ENCODE measurements at places on chromosomes 3 and 15. TPM values are rescaled to one million over a fixed set of nuclear protein-coding genes. Genes with fewer than 3 reads are reported as not detected.
A peak's percentile ranks its signal among the peaks of the same experiment; 100 is the strongest.

- no peak for DNase-seq
Observed at GRCh38 chr3:147195887-147196286, 210.5 kb downstream of the ZIC4 start.

- peak; percentile 25 for DNase-seq
Observed at GRCh38 chr15:74378848-74379247, 11.4 kb upstream of the CYP11A1 start.

DNA sequence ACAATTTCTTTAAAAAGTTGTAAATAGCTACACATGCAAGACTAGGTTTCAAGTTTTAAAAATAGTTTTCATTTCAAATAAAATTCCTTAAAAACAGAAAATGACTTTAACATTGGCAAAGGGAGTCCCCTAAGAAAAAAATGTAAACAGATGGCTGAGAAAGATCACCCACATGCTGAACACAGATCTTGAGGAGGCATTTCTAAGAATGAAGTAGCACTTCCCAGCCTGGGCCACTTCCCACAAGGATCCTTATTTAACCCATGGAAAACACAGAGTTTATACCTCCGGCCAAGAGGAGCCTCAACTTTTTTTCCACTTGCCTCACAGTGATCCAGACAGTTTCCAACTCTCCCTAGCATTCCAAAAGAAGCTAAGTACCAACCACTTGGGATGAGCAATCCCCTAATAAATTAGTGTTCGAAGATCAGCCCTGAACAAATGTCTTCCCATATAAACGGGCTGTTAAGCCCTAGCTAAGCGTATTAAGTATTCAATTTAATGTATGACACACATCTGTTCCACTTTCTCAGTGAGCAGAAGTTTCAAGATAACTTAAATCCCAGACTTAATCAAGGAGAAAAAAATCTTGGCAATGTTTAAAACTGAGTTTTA lies 61.4 kb downstream of the GADL1 start:
- peak; percentile 44 for DNase-seq

Gene FSIP1
- 0.53 TPM for total RNA-seq

Gene PRTG
- total RNA-seq, result 5.7 TPM

DNA sequence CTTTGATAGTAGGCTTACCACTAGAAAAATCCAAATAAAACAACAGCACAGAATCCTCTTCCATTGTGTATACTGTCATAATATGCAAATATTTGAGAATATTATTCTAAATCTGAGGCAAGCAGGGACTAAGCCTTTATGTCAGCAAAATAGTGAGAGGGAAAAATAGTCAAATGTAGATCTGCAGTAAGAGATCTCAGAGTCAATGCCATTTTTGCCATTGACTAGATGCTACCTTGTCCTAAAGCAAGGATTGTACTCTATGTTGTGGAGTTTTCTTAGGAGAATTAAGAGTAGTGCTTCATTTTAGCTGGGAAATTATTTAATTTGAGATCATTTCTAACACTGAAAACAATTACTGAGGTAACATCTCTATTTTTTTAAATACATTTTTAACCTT lies 50.2 kb downstream of the IQCH start:
- DNase-seq, result no peak
